Effector memory CD8-positive, alpha-beta T cell (primary cell): ENCODE measurements at places on chromosomes 4 and X.
A peak's percentile ranks its signal among the peaks of the same experiment; 100 is the strongest.

- DNase-seq = no peak
Observed at GRCh38 chr4:57945298-57945697, 835.1 kb upstream of the IGFBP7 start.

GRCh38 chrX:20042221-20042620 lies 51.4 kb upstream of the BCLAF3 start:
- DNase-seq = no peak

- DNase-seq = no peak
Observed at GRCh38 chr4:8850830-8851188, 20.8 kb downstream of the HMX1 start.

GRCh38 chr4:16001484-16001858 lies 38.5 kb upstream of the FGFBP2 start:
- peak; percentile 42 for DNase-seq

DNA sequence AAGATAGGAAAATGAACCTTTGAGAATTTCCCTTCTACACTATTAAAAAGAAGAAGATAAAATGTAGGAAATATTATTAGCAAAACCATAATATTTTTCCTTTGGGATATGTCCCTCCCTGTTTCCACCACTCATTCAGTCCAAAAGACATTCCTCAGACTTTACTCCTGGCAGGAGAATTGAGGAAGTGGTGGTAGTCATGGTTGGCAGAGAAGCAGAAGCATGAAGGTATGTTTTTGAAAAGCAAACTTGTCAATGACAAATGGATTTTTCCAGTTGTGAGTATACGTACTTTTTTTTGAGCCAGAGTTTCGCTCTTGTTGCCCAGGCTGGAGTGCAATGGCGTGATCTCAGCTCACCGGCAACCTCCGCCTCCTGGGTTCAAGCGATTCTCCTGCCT lies 13.7 kb downstream of the STAG2 start:
- DNase-seq = no peak

- no peak for DNase-seq
Observed at GRCh38 chr4:185464183-185464582, 7.3 kb downstream of the CCDC110 start.
